ENCODE measurements at places on chromosomes 5 and 9.

DNA sequence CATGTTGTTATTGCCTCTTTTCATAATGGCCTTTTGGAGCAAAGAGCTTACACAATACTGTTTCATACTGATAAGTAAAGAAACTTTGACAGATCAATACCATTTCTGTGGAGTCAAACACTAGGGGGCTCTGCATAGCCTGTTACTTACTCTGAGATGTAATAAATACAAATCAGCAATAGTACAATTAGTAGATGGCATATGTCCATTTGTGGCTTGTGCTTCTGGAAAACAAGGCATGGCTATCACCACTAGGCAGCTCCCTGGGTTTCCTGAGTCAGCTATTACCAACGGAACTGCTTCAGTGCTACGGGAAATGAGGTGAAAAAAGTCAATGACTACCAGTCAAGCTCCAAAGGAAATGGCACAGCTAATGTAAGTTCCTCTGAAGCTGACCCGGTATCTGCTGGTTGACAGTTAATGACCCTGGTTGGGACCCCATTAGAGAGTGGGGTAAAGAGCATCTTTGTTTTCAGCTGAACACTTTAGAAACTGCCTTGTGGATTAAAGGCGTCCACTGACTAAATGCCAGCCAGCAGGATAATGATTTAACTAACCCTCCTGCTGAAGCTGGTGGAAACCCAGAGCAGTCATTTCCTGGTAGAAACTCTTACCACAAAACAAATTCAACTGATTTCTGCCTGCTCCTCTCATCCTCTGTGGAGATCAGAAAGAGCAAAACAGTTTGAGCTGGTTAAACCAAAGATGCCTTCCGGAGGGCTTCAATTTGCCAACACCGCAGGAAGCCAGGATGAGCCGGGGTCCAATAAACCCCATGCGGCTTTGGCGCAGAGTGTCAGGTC is 69.0 kb upstream of the FAM169A start:
- DNase-seq, result no peak

- no peak for DNase-seq
These were observed 182.4 kb upstream of the CDH9 start for GRCh38 chr5:27220752-27221151.

DNA sequence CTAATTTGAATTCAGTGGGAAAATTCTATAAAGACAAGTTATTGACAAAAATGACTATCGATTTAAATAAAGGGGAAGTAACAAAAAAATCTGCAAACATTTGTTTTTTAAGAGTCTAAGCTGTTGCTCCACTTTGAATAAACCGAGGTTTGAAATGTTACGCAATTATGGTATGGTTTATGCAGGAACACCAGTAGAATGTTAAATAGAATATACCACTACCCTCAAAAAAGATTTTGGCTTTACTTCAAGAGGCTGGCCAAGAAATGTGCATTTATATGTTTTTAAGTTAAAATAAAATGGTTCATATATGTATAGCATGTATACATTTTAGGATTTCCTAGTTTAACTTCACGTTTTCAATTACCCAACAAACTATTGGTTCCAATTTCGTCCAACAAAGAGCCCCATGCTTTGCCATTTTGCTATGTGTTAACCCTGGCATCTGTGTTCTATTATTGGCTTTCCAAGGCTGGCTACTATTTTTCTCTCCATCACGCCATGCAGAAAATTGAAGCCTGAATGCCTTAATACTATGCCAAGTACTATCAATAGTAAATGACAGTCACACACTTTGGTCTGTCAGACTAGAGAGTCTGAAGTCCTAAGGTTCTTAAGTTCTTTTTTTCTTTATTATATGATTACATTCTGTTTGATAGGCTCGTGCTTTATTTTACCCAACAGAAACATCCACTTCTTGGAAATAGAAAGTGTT is 171.2 kb downstream of the BRINP1 start:
- DNase-seq, result no peak

GRCh38 chr9:123391233-123391632 is 35.2 kb downstream of the CRB2 start:
- no peak for DNase-seq

DNA sequence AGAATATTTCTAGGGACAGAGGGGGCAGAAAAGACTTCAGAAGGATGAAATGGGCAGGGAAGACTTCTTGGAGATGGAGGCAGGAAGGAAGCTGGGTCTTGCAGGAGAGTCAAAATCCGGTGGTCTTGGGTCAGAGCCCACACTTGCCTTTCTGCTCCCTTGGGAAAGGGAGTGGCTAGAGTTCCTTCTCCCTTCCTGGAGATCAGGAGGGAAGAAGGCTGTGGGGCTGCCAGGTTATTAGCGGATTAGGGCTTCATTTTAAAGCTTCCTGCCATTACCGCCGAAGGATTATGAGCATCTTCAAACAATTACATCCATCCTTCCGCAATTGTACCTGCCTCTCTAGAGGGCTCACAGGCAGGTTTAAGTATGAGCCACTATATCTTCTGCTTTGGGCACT is 19.2 kb upstream of the SYNPO start:
- DNase-seq, result no peak

- no peak for DNase-seq
These were observed 8.7 kb upstream of the IL7R start for GRCh38 chr5:35847961-35848360.

DNA sequence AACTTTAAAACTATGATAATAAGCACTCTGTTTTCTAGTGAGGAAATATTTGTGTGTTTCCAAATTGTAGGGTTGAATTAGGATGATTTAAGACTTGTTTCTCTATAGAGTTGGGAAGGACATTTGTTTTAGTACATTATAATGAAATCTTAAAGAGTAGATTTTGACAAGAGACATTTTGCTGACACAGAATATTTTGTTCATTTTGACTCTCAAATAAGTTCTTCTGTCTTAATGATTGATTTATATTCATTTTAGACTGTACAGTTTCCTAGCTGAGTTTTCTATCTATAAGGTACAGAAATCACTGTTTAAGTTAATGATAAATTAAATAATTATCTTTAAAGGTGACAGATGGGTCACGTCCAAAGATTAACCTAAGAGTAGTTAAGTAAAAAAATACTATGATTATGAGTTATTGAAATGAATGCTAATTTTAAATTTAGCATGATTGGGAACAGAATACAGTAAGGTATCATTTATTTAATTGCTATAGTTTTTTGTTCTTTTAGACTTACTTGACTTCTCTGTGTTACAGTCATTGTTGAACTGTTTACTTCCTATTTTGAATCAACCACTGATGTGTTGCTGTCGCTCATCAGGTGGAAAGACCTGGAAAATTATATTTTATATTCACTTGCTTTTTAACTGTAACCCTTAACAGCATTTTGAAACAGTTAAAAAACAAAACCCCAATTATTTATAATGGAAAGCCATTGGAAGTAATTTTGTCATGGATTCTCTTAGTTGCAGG is 19.5 kb downstream of the PBX3 start:
- DNase-seq, result no peak

DNA sequence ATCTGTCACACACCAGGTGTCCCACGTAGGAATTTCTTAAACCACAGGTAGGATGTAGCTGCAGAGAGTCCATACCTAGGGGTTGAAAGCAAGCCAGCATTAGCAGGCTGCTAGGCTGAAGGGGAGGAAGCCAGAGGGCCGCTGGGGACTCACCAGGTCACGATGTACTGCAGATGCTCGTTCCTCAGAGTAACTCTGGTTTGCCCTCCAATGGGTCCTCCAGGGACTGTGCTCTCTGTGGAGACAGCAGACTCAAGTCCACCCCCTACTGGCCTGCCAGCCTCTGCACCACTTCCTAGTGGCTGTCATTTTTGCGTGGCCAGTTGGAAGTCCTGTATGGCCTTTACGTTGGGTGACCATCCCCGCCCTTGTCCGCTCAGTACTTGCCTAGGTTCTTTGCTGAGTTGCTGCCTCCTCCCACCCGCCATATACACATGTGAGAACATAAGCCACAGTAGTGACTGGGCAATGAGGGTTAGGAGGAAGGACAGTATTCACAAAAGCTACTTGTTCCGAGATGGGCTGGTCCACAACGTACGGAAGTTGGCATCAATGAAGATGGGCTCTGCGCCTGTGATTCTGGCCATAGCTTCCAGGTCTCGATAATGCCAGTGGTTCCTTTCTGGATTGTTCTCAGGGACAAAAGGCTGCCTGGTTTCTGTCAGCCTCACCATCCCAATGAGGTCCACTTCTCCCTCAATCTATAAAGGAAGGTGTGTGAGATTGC is 4.1 kb downstream of the RPL7A start:
- DNase-seq, result no peak

DNA sequence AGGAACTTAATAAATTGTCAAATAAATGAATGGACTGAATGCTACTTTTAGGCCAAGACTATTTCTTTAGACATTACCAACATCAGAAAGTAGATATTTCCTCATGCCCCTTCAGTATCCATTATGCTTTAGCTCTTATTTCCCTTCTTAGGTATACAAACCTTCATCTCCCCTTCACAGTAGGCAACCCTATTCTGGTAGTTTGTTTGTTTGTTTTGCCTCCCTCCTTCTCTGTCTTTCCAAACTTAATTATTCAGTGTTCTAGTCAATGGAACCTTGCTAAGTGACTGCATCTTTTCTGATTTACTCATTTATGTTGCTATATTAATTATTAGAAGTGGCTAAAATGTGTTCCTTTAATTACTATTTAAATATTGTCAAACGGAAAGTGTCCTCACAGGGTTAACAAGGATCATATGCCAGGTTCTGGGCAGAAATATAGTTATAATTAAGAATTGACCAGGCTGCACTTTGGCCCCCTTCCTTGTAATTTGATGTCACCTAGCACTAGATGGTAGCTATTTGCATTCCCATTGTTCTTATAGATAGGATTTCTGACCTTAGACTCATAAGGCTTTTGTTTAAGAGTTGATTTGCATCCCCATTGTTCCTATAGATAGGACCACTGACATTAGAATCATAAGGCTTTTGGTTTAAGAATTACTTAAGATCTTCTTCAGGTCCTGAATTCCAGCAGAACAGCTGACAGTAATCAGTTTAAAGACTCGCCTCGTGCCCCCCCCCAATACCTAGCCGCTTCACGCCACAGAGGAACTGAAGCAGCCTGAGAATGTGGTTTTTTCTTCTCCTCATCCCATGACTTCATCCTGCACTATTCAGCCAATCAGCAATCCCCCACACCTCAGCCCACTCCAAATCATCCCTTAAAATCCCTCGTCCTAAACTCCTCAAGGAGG is 84.4 kb upstream of the NUDT12 start:
- DNase-seq, result no peak
